ENCODE measurements at places on chromosomes 6 and 20.

- no peak for DNase-seq
Measured at GRCh38 chr6:127317388-127318128, 25.9 kb downstream of the ECHDC1 start.

DNA sequence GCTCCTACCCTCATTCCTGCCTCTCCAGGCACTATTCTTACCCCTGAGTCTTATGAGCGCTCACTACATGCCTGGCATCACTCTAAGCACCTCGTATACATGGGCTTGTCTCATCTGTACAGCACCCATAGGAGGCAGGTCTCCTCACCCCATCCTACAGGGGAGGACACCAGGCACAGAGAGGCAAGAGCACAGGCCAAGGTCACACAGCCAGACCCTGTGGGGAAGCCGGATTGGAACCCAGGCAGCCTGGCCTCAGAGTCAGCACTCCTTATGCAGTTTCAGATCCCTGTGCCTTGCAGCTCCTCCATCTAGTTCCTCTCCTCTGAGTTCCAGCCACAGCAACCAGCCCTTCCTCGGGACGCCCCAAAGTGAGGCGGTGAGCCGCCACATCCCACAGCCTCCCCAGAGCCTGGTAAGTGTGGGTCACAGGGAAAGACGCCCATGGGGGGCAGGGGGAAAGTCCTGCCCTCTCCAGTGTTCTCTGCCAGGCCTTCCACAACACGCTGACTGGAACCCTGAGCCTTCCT lies 103.3 kb downstream of the NFATC2 start:
- DNase-seq = no peak

GRCh38 chr6:92706976-92707375 lies 712.4 kb downstream of the EPHA7 start:
- no peak for DNase-seq

GRCh38 chr6:85685713-85686112 lies 43.0 kb upstream of the SYNCRIP start:
- no peak for DNase-seq

DNA sequence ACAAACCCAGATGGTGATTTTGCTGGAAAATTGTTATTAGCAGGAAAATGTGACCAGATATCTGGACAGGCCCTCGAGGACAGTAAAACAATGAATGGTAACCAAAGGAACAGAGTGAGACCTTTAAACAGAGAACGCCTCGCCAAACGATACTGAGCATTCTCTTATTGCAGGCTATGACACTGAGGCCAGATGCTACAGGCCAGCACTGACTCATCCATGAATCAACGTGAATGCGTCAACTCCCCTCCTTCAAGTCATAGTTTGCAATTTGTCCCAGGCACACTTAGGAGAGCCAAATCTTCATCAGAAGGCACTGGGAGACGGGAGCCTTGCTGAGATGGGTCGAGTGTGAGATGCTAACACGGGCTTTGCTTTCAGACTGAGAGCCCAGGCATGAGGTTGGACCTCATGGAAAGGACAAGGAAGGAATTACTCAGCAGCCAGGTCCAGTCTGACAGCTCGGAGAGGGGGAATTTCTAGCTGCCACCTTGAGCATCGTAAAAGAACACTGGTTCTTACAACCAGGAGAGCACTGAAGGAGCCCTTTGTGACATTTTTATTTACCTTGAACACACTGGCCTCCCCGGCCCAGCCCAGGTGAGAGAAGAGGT lies 60.7 kb downstream of the BMP7 start:
- no peak for DNase-seq

DNA sequence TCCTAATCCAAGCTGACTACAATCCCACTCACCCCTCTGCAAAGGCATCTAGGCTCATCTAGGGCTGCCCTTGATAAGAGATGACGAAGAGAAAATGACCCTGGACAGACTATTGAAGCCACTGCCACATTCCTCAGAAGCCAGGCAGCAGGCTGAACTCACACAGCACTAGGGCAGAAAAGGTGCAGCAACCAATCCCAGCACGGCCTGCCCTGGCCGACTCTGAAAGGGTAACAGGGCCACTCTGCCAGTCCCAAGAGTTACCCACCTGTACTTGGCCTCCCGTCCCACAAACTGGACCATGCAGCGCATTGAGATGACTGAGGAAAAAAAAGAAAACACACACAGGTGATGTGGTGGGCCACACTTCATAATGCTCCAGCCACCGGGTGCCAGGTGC lies 9.1 kb downstream of the MTCH1 start:
- no peak for DNase-seq

DNA sequence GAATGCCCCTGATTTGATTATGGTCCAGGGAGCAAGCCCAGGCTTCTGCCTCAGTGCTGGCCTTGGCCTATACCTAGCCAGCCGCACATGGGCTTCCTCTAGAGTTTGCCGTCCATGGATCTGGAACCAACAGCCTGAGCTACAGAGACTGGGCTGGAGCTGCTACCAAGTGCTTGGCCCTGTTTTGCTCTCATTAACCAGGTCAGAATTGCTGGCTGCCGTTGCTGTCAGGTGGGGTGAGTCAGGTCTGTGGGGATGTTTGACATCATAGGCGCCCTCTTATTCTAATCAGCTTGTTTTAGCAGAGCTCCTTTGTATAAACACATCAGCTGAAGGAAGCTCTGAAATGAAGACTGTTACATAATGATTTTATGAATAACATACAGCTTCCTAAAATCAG lies 83.1 kb upstream of the PHACTR2 start:
- no peak for DNase-seq

GRCh38 chr6:168517742-168518347 lies 76.9 kb downstream of the SMOC2 start:
- DNase-seq = no peak

DNA sequence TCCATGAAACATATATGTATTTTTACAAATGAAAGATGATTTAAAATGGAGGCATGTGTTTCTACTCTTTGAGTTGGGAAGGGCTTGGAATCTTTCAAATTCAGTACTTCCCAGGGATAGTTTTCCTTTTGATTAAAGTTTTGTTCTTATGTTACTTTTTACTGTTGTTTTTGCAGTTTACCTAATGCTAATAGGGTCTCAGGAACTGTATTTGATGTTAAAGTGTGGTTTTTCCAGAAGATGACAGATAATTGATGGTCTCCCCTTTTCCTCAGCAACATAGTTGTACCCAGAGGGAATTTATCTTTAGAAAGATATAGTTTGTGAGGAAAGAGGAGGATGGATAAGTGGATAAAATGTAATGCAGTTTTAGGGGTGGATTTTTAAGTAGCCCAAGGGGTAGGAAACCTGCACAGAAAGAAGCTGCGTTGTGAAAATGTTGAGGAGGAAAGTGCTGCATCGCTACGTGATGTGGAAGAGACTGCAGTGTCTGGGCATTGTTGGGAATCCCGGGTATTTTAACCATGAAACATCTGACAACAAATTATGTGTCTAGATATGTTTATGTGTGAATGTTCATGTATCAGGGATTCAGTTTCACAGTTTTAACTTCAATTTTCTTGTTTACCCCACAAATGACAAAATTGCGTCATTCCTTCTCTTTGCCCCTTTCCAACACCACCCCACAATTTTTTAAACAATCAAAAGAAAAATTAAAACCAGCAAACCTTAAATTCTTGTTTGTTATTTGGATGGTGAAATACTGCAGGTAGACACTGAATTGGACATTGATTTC lies 42.3 kb downstream of the GNAS start:
- no peak for DNase-seq

DNA sequence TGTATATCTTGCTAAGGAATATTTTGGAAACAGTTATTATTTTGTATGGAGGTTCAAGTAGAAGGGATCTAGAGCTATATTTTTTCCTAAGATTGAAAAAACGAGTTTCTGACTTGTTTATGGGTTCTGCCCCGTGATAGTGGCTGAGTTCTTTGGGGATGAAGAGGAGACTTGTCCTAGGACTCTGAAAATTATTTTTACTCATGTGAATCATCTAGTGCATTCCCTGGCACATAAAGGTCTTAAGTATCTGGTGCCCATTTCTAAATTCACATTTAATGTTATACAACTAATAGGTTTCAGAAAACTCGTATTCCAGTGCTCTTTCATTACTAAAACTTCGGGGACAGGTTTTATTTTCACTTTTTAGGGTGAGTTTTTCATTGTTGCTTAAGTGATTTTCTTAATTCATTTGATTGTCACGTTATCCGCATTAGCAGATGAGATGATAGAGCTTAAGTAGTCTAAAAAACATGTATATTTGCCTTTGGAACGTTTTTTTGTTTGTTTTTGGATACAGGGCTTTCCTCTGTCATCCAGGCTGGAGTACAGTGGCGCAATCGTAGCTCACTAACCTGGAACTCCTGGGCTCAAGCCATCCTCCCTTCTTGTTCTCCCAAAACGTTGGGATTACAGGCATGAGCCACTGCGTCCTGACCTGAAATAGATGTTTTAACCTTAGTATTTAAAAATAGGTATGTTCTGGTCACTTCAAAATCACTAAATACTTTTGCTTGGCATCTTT lies 2.1 kb downstream of the NFYA start:
- no peak for DNase-seq

GRCh38 chr6:101404775-101405174 lies 11.3 kb downstream of the GRIK2 start:
- no peak for DNase-seq

DNA sequence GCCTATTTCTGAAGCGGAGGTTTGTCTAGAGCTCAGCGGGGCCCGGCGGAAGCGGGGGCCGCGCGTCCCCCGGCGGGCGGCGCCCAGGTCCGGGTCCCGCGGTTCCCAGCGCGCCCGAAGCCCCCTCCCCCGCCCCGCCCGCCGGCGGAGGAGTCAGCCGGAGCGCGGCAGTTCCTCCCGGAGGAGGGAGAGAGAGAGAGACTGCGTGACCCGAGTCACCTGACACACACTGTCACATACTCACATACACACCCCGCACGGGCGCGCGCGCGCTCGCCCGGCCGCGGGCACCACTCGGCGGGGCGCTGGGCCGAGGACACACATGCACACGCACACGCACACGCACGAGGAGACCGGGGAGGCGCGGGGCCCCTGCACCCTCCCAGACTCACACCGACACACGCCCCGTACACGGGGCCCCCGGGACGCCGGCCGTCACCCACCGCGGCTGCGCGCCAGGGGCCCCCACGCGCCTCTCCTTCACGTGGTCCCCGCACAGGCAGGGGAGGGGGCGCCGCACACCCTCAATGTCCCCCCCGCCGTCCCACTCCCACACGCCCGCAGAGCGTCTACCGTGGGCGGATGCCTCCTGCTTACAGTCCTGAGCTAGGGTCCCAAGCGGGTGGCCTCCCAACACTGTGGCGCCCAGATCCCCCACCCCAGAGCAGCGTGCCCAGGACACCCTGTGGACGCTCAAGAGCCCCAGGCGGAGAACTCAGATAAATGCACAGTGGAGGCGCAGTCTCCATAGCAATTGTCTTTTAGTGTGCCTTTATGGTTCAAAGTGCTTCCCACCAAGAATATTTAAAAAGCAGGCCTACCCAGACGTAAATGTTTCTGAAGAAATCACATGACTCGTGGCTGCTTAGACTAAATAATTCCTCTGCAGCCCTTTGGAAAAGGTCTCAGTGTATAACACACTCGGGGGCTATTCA lies at the start of gene RRAGD:
Gene RRAGD, minus strand, starts transcription at position 203 of the 935 bp plus-strand sequence. CDS start 280 bp downstream, outside the sequence.
- no peak for DNase-seq

DNA sequence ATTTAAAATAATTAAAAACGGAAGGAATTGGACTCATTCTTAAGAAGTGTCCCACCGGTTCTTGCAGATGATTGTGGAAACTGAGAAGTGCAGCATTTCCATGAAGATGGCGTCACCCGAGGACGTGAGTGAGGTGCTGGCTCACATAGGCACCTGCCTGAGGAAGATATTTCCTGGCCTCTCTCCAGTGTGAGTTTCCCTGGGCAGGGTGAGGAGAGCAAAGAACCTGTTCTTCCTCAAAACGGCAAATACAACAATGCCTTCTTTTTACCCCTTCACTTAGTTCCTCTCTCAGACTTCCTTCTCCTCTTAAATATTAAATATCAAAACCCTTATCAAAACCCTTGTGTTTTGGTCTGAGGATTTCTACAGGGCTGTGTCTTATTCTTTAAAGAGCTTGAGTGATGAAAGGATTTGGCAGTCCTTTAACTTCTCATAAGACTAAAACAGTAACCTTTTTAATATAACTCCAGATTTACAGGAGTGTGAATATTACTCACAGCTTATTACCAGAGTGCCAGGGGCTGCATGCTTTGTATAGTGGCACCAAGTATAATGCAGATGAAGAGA lies 156.3 kb downstream of the CARMIL1 start:
- DNase-seq = no peak

- no peak for DNase-seq
Measured at GRCh38 chr6:108127826-108128225, 38.0 kb upstream of the NR2E1 start.

DNA sequence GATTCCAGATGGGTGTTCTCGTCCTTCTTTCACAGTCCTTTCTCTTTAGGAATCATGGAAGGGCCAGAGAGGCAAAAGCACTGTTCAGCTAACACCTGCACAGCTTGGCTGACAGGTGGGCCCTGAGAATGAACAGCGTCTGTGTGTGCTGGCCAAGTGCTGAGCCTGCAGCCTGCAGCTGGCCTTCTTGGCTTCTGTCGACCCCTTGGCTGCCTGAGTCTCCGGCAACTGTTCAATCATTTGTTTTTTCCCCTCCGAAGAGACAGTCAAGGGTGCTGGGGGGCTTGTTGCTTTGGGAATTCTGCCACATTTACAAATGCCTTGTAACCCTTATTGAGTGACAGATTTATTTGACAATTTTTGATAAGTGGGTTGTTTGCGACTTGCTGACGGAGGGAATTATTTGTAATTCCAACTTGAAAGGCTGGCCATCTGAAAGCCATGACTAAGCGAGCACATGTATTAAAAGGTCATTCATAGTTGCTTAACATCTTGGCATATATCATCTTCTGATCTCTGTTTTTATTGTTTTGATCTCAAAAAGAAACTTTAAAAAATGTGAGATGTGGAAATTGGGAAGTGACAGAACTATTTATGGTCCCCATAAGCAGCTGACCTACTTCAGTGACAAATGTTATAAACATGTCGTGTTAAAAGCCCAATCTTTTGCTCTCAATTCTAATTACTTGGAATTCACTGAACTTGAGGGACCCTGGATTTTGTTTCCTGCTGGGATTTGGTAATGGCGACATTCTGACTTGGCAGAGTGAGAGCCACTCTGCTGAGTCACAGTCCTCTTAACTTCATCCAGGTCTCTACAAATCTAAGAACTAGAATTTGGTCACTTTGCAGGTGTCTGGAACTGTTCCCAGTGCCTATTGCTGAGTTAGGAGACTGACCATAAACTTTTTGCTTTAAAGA lies 41.9 kb upstream of the FERMT1 start:
- no peak for DNase-seq

DNA sequence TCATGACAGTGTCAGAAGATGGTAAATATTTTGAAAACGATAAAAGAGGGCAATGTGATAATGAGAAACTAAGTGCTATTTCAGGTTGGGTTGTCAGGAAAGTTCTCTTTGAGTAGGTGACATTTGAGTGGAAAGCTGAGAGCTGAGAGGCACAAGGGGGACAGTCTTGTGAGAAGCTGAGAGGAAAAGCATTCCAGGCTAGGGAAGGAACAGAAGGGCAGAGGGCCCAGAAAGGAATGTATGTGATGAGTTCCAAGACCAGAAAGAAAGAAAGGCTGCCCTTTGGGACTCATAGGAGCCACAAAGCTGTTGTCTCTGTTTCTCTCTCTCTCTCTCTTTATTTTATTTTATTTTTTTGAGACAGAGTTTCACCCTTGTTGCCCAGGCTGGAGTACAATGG lies 7.6 kb upstream of the RNF182 start:
- DNase-seq = no peak

- no peak for DNase-seq
Measured at GRCh38 chr6:9485992-9486391, 928.9 kb downstream of the TFAP2A start.
